ENCODE measurements at places on chromosomes 2 and 18. TPM values are rescaled to one million over a fixed set of nuclear protein-coding genes. Genes with fewer than 3 reads are reported as not detected.

DNA sequence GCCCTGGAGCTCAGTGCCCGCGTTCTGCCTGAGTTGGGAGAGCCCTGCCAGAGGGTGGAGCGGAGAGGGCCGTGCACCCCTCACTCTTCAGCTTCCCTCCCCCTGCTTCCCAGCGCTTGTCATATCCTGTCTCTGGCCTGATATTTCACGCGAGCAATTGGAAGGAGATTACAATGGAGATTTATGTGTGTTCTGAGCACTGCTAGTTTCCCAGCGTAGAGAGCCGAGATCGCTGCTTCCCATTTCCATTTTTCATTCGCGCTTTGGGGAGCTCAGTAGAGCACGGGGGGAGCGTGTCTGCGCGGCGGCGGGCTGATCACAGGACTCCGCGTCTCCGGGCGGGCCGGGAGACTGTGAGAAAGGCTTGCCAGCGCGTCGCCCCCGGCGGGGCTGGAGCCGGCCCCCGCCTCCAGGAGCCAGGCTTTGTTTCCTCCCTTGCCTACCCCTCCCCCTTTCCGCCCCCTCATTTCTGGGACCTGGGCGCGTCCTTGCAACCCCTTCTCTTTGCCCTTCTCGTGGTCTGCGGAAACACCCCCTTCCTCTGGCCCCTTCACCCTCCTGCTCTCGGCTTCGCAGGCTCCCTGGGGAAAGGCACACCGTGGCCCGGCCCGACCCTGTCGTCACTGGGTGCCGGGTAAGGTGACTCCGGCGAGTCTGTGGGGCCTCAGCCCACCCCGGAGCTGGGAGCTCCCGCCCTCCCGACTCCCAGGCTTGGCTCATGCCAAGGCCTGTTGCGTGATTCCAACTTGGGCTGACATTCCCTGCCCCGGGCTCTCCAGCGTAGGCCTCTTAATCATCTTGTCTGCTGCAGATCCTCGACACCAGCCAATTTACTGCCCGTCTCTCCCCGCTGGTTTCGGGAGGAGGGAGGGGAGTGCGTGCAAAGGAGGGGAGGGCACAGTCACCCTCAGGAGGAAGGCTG is 5.8 kb downstream of the DLX2 start:
- DNase-seq: peak; percentile 97

GRCh38 chr2:33412920-33413319 is 63.5 kb upstream of the RASGRP3 start:
- DNase-seq: peak; percentile 71

GRCh38 chr2:65574993-65575392 is 142.6 kb upstream of the SPRED2 start:
- no peak for DNase-seq

The GTF2A1L gene
- total RNA-seq: 0.13 TPM

DNA sequence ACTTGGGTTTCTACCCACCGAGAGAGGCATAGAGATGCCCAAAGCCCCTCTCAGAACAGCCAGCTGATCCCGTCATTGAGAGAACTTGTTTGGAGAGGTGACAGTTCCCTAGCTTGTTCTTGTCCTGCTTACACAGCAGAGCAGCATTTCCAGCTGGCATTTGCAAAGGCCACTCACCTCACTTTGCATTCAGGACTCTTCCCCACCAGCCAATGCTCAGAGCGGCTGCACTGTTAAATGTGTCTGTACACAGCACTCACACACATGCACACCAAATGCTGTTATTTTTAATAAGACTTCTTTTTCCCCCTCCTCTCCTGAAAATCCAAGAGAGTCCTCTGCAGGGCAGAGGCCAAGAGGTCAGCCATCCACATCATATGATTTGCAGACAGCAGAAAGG is 104.6 kb upstream of the SLC14A2 start:
- no peak for DNase-seq

GRCh38 chr18:13026583-13027270 is 35.6 kb downstream of the CEP192 start:
- DNase-seq: peak; percentile 7

The CLIP4 gene
- 55.2 TPM for total RNA-seq

The C1QL2 gene
- not detected for total RNA-seq

DNA sequence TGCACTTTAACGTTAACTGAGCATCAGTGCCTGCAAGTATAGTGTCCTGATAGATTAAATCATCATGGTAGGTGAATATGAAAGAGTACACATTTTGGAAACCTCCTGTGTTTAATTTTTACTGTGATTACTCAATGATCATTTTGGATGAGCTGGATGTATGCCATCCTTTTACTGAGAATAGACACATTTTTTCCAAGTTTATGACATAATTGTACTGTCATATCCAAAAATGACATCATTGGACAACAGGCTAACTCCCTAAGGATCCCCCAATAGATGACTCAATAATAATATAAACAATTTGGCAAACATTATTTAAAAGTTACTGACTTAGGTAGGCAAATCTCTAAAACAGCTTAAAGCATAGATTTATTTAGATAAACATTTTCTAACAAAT is 410.8 kb upstream of the REG3G start:
- DNase-seq: no peak

The NR4A2 gene
- 1.1 TPM for total RNA-seq

The NDC80 gene
- total RNA-seq: 10.9 TPM

The CD8B2 gene
- total RNA-seq: not detected

The ZNF396 gene
- 0.13 TPM for total RNA-seq

The EGR4 gene
- not detected for total RNA-seq

The CHRNG gene
- not detected for total RNA-seq

The MC4R gene
- 0.32 TPM for total RNA-seq

- DNase-seq: no peak
These were observed 90.6 kb upstream of the LDAH start for GRCh38 chr2:20913491-20913890.

DNA sequence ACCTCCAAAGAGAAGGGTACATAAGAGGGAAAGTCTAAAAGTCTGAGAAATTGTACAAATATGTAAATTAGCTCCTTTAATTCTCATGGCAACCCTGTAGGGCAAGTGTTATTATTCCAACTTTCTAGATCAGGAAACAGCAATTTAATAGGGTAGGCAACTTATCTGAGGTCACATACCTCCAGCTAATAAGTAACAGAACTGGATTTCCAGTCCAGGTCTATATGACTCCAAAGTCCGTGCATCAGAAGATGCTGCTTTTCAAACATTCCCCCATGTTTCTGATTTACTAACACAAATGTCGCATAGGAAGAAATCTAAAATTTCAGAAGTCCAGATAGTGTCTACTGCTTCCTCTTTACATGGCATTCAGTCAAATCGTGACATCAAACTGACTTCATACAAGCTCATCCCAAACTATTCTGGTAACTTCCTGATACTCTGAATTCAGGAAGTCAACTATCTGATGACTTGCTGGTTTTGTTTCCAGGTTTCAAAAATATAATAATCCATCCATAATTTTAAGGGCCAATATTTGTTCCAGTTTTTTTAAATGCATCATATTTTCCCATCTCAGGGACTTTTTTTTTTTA is 419.3 kb upstream of the ACVR2A start:
- no peak for DNase-seq

DNA sequence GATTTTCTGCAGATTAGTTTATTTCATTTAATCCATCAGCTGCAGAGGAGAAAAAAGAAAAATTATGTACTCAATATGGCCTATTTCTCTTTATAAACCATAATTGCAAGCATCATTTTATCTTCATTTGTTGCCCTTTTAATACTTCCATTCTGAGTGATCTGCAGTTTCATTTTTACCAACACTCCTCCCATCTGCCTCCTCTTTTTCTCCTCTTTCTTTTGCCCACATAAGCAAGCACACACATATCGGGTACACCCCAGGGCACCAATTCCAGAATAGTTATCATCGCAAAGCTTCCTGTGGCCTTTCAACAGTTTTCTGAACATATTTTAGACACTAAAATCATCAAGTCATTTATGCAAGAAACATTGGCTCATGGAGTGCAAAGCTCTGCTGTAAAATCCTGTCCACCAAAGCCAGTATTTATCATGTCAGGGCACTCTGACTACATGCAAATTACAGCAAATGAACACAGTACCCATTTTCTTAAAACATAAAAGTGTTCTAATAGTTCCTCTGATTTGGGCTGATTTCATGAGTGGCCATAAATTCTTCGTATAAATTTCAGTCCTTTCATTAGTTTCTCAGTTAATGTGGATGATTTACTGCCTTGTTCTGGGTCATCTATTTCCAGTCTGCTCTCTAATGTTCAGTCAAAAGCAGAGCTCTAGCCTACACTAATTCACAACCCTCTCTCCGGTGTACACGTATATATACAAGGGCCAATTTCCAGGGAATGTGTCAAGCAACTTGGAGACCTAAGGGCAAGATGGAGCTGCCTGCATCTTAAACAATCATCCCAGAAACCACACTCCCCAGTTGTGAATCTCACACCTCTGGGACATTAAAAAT is 281.3 kb downstream of the STK39 start:
- DNase-seq: no peak

The EPHA4 gene
- total RNA-seq: 42.2 TPM

The SLC4A5 gene
- total RNA-seq: 0.38 TPM

- peak; percentile 95 for DNase-seq
These were observed 48.5 kb downstream of the SOCS6 start for GRCh38 chr18:70337139-70337972.

GRCh38 chr18:23207994-23208393 is 72.7 kb downstream of the CABLES1 start:
- DNase-seq: no peak

GRCh38 chr2:226756131-226756530 is 43.5 kb downstream of the IRS1 start:
- DNase-seq: peak; percentile 69

DNA sequence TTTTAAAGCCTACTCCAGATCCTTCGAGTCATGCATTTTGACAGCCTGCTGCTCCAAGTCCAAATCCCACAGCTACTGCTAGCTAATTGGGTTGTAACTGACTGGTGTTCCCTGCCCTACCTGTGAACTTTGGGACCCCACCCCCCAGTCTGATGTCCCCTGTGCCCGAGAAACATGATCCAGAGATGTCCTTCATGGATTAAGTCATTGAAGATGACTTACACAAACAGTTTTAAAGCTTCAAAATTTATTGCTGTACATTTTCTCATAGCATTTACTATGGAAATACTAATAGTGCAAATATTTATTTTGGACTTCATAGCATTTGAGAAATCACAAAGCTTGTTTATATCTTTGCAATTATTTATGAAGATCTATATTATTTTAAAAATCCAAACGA is 73.1 kb downstream of the MBD2 start:
- DNase-seq: no peak

- no peak for DNase-seq
These were observed 88.0 kb downstream of the HNRNPLL start for GRCh38 chr2:38514603-38515154.

GRCh38 chr2:143559147-143559546 is 429.9 kb downstream of the ARHGAP15 start:
- no peak for DNase-seq

- no peak for DNase-seq
These were observed 18.2 kb downstream of the AFTPH start for GRCh38 chr2:64542071-64543007.

The SFT2D3 gene
- 9.4 TPM for total RNA-seq

GRCh38 chr2:207248702-207249377 is 83.1 kb upstream of the KLF7 start:
- peak; percentile 34 for DNase-seq

The GKN1 gene
- total RNA-seq: not detected

The IL36RN gene
- not detected for total RNA-seq

DNA sequence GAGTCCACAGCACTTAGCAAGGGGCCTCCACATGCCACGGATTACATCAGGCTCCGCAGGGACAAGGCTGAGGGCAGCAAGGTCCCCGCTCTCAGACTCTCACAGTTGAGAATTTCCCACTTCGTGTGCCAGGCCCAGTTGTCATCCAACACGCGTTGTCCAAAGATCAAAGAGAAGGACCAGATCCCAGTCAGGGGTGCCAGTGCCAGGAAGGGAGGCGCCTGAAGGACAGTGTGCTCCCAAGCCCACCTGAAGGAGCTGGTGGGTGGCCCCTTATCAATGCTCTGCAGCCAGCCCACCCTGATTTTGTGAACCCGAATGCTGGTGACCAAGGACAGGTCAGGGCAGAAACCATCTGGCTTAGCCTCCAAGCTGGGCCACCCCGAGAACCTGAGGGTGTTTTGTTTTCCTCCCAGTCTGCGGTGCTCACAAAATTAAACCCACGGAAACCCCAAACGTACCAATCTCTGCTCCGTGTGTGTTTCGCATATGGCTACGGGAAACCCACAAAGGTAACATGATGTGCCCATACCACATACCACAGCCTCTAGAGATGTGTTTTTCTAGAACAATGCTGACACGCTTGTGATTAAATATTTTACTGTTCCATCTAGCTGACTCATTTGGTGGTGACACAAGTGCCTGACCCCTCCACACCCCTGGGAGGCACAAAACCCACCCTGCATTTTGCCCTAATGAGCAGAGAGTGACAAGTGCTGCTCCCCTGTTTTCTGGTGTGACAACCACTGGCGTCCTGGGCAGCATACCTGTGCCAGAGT is 24.5 kb downstream of the CRACDL start:
- peak; percentile 37 for DNase-seq

DNA sequence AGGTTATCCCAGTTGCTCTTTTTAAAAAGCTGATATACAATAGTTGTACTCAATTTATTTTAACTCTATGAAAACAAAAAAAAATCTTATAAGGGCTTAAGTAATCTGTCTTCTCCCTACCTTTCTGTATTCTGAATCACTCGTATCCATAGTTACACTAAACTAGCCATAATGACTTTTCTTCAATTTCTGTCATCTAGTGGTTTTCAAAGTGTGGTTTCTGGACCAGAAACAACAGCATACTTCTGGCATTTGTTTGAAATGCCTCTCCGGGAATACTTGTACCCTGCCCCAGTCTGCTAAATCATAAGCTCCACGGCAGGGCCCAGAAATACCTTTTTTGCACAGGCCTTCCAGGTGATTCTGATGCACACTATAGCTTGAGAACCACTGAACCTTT is 253.6 kb downstream of the LRRTM4 start:
- DNase-seq: no peak

DNA sequence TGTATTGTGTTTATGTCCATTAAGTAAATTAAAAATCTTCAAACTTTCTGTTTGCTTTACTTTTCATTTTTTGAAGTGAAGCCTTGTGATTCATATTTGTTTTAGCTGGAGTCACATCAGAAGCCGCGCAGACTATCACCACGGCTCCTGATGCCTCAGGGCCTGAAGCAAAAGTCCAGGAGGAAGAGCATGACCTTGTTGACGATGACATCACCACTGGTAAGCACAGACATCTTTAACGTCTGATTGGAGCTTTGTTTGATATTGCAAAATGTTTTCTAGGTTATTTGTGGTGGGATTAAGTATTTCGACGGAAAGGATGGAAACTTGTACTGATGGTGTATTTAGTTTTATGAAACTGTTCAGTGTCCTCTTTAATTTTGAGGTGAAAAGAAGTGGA is 164.8 kb downstream of the WDR7 start:
- no peak for DNase-seq

GRCh38 chr2:25885933-25886332 is 7.6 kb upstream of the ASXL2 start:
- DNase-seq: peak; percentile 78

The CYS1 gene
- total RNA-seq: 7.1 TPM
